T-helper 17 cell (primary cell): ENCODE measurements at places on chromosomes 4 and X. TPM values are rescaled to one million over a fixed set of nuclear protein-coding genes. Genes with fewer than 3 reads are reported as not detected.

PAGE2 gene
- not detected for total RNA-seq

FSTL5 gene
- not detected for total RNA-seq

IGBP1 gene
- total RNA-seq = 54.0 TPM

MAGEA12 gene
- total RNA-seq = not detected

PHOX2B gene
- total RNA-seq = not detected

ACOX3 gene
- 11.3 TPM for total RNA-seq

FAAH2 gene
- 11.8 TPM for total RNA-seq

LAMTOR3 gene
- 22.4 TPM for total RNA-seq
